Activated CD4-positive, CD25-positive, alpha-beta regulatory T cell (primary cell): ENCODE measurements at places on chromosomes 16 and 17.

- DNase-seq: no peak
Measured at GRCh38 chr16:49575346-49576172, 202.0 kb downstream of the C16orf78 start.

DNA sequence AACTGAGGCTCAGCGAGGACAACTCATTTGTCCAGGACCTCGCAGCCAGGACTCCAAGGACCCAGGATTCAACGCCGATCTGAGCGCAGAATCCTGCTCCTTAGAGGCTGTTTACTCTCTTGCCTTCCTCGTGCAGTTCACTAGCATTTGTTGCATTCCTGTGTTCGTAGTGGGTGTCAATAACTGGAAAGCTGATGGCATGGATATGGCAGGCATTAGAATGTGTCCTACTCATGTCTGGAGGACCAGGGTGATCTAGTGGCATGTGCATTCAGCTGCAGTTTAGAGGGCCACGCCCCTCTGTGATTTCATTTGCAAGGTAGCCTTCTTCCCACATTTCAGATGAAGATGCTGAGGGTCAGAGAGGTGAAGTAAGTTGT, 510 bp downstream of the CRISPLD2 start:
- DNase-seq: no peak

GRCh38 chr17:80859002-80859941, 132.4 kb upstream of the CHMP6 start:
- no peak for DNase-seq

DNA sequence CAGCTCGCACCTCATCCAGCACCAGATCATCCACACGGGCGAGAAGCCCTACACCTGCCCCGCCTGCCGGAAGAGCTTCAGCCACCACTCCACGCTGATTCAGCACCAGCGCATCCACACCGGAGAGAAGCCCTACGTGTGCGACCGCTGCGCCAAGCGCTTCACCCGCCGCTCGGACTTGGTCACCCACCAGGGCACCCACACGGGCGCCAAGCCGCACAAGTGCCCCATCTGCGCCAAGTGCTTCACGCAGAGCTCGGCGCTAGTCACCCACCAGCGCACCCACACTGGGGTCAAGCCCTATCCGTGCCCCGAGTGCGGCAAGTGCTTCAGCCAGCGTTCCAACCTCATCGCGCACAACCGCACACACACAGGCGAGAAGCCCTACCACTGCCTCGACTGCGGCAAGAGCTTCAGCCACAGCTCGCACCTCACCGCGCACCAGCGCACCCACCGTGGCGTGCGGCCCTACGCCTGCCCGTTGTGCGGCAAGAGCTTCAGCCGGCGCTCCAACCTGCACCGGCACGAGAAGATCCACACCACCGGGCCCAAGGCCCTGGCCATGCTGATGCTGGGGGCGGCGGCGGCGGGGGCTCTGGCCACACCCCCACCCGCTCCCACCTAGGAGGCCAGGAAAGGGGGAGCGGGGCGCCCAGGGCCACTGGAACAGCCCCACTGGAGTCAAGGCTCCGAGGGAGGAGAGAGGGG, 7.5 kb downstream of the ZNF205 start:
- DNase-seq: no peak

DNA sequence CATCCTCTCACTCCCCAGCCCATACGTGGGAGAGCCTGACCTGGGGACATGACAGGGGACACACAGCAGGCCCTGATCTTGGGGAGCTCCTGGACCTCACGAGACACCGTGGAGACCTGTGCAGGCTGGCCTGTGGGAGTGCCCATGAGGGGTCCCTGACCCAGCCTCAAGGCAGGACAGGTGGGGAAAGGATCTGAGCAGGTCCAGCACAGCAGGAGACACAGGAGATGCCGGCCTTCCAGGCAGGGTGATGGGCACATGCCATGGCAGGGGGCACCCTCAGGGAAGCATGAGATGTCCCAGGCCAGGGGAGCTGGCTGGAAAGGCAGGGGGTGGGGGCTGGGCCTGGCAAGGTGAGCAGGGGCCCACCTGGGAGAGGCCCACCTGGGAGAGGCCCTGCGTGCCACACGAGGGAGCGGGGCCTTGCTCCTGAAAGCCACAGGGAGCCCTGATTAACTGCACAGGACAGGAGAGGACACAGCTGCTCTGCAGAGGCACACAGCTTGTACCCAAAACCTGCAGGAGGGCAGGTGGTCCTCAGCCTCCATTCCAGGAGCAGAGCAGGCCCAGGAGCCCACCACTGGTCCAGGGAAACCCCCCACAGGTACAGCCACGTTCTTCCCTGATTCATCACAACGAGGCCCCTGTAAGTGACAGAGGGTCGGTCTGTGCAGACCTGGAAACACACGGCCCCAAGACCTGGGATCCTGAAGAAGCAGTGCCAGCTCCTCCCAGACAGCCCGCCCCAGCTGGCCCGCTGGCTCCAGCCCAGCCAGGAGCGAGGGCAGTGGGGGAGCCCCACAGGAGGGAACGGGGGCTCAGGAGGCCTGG, 26.6 kb upstream of the KRT17 start:
- no peak for DNase-seq

DNA sequence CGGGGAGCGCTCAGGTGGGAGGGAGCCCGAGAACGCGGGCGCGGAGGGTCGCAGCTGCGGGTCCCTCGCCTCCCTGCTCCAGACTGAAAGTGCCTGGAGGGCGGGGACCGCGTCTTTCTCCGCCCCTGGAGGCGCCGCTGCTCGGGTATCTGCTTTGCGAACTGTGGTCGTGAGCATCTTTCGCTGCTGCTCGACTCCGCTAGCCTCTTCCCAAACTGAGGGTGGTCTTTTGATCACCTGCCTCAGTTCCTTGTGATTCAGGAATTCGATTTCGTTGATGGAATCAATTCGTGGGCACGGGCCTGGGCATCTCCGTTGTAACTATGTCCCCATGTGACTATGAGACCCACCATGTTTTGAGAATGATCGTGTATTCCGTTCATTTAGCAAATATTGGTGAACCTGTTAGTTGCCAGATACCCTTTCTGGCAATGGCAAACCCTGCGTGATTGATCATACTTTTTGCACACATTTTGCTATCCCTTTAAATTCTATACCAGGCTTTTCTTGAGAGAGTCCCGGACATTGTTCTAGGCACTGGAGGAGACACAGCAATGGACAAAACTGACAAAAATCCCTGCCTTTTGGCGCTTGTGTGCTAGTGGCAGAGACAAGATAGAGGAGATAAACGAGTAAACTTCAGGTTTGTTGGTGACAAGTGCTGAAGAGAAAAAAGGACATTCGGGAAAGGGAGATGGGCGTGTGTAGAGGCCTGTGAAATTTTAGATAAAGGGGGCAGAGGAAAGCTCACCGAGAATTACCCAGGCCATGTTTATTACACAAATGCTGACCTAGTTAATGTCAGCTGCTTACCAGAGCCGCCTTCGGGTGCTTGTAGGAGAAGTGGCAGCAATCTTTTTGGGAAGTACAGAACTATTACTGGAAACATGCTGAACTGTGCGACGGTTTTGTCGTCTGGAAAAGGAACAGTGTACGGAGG, 948 bp downstream of the UTP18 start:
- DNase-seq: no peak

- DNase-seq: no peak
Measured at GRCh38 chr16:635573-636205, 416 bp downstream of the METTL26 start.

- DNase-seq: no peak
Measured at GRCh38 chr17:45700171-45701090, 83.7 kb upstream of the CRHR1 start.

GRCh38 chr16:69595127-69596036, 29.6 kb downstream of the NFAT5 start:
- no peak for DNase-seq
